Stimulated activated CD8-positive, alpha-beta memory T cell treated with anti-CD3 and anti-CD28 coated beads, Interleukin-7, amount 100 ng/mL, for 48 hours (primary cell): ENCODE measurements at places on chromosomes 5 and 9.

DNA sequence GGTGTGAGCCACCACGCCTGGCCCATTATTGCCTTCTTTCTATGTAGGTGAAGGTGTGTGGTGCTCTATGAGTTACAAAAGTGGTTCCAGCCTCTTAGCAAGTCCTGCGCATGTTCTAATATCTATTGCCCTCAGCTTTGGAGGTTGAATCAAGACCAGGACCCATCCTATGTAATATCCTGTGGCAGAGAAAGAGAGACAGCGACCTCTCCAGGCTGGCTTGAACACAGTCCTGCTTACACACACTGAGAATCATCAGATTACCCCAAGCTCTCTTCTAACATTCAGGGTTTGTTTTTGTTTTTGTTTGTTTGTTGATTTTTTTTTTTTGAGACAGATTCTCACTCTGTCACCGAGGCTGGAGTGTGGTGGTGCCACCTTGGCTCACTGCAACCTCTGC, 94.7 kb upstream of the OSMR start:
- no peak for DNase-seq

DNA sequence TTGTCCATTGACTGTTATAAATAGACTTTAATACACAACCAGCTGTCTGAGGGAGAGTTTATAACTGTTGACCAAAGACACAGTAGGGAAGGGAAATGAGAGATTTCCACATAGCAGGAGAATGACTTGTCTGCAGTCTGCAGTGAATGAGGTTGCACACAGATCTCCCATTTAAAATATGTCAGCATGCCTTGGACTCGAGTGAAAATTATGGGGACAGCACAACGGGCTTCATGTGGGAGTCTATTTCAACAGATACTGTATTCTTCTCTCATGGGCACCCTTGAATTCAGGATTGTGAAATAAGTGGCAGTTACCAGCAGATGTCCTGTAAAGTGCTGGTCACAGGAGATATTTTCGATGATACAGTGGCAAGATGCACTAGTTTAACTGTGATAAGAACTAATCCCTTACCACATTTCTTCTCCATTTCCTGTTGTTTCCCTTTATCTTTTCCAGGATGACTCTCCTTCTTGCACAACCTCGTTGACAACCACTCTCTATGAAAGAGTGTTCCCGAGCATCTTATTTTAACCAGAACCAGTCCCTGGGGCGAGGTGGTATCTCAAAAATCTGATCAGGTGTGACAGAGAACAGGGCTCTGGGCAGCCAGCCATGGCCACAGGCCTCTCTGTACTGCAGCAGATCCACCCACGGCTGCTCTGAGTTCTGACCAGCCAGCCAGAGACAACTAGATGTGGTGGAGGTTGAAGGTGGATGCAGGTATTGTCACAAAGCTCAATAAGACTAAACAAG, 51.5 kb upstream of the MAP3K1 start:
- DNase-seq, result no peak

GRCh38 chr9:70901746-70902145, 219.7 kb downstream of the TRPM3 start:
- no peak for DNase-seq

GRCh38 chr5:157862183-157862851, 3.4 kb upstream of the CLINT1 start:
- no peak for DNase-seq

GRCh38 chr9:5015934-5016333, 30.9 kb downstream of the JAK2 start:
- no peak for DNase-seq

DNA sequence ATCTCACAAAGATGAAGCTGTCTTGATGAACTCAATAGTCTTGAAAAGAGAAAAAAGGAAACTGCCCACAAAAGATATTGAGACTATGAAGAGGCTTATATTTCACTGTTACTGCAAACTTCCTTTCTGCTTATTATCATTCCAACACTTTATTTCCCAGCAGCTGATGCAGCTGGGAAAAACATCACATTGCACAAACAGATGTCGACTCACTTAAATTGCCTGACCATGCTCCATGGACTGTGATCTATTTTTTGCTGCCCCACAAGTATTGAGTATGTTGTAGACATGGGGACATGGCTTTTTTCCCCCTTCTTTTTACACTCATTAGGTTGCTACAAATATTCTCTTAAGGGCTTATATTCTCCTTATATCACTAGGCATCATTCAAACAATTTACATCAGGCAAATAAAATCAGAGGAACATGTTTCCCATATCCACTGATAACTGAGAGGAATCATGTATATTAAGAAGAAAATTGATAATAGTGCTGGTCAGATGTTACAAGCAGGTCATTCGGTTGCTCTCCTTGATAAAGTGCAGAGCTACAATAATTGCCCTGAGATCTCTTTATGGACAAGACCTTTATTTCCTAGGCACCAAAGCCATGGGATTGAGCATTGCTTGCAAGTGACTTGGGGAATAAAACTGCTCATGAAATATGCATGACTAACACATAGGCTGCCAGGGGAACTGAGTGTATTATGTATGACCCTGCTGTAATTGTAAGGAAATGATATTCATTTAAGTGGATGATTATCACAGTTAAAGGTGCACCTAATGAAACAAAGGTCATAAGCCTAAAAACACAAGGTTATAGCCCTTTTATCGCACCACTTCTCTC, 509.9 kb downstream of the ZNF608 start:
- DNase-seq, result no peak

DNA sequence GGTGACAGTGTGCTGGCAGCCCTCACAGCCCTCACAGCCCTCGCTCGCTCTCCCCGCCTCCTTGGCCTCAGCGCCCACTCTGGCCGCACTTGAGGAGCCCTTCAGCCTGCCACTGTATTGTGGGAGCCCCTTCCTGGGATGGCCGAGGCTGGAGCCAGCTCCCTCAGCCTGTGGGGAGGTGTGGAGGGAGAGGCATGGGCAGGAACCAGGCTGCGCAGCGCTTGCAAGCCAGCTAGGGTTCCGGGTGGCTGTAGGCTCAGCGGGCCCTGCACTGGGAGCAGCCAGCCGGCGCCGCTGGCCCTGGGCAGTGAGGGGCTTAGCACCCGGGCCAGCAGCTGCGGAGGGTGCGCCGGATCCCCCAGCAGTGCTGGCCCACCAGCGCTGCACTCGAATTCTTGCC, 177.0 kb downstream of the MSX2 start:
- no peak for DNase-seq

DNA sequence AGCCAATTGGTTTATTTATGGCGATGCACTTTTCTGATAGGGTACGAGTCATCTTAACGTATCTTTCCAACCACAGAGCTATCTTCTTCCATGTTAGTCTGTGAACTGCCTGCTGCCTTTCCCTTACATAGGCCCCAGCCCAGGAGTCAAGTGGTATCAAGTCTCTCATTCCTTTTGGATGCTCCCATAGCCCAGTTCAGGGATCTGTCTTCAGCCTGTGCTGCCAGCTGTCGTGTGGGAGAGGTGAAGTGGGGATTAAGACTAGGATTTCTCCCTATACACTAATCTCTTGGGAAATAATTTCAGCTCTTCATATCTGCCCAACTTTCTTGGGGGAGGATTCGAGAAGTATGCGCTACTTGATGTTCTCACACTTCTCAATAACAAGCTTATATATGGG, 475.7 kb downstream of the EBF1 start:
- no peak for DNase-seq

GRCh38 chr9:125524583-125525355, 182.2 kb downstream of the MAPKAP1 start:
- DNase-seq, result no peak

GRCh38 chr9:132241840-132242620, 80.2 kb downstream of the NTNG2 start:
- DNase-seq, result no peak

GRCh38 chr5:124735169-124735858, 11.1 kb downstream of the ZNF608 start:
- DNase-seq, result no peak

- no peak for DNase-seq
Observed at GRCh38 chr5:146758938-146759337, 119.6 kb downstream of the PPP2R2B start.

DNA sequence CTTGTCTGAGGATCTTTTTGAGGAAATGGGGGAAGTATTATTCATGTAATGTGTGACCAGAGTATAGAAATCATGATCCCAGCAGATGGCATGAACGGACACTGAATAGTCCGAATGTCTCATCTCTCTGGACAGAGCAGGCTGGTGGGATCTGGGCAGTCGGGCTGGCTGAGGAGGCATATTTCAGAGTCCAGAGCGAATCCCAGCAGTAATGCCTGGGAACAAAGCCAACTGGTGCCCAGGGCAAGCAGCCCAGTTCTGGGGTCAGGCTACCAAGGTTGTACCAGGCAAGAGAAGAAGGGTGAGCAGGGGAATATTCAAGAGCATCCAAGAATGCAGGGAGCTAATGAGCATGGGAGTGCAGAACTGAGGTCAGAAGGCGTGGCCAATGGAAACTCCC, 306.4 kb downstream of the ZSWIM6 start:
- DNase-seq, result no peak

GRCh38 chr9:105053209-105053652, 125.3 kb upstream of the ABCA1 start:
- DNase-seq, result peak; percentile 24

DNA sequence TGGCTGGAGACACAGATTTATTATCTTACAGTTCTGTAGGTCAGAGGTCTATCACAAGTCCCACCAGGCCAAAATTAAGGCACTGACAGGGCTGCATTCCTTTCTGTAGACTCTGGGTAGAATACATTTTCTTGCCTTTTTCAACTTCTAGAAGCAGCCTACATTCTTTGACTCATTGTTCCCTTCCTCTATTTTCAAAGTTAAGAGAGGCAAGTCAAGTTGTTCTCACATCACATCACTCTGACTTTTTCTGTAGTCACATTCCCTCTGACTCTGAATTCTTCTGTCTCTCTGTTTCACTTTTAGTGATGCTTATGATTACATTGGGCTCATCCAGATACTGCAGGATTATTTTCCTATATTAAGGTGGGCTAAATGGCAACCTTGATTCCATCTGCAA, 119.0 kb downstream of the MELK start:
- DNase-seq, result no peak

- no peak for DNase-seq
Observed at GRCh38 chr5:178477802-178478201, 112.4 kb downstream of the COL23A1 start.

GRCh38 chr5:132268769-132269551, 11.5 kb downstream of the PDLIM4 start:
- no peak for DNase-seq

DNA sequence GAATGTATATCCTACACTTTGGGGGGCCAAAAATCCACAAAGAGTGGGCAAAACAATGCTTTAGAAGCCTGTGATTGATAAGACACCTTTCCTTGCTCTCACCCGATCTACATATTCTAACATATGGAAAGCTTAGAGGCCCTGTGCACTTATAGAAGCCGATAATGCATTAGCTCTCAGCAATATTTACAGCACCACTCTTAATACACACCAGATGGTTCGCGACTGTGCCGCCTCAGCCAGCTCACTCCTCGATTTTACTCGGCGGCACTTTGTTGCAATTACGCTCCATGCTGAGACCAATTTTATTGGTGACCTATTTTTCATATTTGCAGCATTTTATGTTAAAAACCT, 18.8 kb downstream of the NR2F1 start:
- DNase-seq, result no peak

GRCh38 chr9:70988551-70988950, 132.9 kb downstream of the TRPM3 start:
- no peak for DNase-seq
